Effector CD4-positive, alpha-beta T cell (primary cell): ENCODE measurements at places on chromosomes 2 and 18.
A peak's percentile ranks its signal among the peaks of the same experiment; 100 is the strongest.

GRCh38 chr18:13680612-13681011, 45.7 kb downstream of the FAM210A start:
- DNase-seq: no peak

DNA sequence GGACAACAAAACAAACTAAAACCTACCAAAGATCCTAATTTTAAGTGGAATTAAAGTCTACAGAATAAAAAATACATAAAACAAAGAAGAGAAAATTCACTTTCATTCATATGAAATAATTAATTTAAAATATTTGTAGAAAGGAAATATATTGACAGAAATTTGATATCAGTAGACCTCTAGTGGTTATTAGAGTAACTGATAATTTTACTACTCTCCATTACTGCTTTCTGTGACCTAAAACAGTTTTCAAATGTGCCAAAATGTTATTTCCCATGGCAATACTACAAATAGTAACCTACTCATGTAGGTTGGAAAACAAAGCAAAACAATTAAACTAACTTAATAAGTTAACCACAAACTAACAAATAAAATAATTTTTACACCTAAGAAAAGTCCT, 147.1 kb downstream of the NOL4 start:
- DNase-seq: no peak

DNA sequence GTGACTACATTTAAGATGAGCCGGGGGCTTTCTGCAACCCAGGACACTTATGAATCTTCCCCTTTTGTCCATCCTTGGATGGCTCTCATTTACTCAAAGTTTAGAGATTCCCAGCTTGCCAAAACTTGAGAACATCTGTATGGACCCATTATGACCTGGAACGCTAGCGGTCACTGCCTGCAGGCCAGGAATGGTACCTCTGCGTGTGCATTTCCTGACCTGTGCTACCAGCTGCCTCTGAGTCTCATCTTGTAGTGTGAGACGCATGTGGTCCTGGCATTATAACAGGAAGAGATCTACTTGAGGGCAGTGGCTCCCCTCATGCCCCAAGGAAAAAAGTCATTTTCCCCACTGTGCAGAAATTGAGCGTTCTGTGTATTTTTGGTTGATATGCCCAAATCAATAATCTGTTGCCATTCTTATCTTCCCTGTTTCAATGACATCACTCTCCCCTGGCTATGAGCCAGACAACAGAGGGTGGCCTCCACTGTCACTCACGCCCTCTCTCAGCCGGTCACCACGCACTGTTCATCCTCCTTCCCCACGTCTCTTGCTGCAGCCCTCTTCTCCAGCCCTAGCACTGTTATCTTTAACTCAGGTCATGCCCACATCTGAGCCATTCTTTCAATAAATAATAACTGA, 28.5 kb upstream of the NPAS2 start:
- DNase-seq: no peak

DNA sequence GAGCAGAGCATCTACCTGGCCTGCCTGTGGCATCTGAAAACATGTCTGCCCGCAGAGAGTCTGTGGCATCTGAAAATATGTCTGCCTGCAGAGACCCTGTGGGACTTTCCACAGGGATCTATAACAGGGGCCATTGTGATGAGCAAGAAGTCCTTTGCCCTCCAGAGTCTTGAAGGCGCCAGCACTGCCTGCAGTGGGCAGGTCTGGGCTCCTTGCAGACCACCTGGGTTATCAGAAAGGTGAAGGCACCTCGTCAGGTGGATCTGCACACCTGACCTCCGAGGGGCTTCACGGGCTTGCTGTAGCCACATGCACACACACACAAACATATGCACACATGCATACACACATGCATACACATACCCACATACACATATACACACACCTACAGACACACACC, 189.5 kb upstream of the HDAC4 start:
- DNase-seq: no peak

GRCh38 chr18:53991202-53991601, 233.3 kb downstream of the MBD2 start:
- DNase-seq: no peak

GRCh38 chr2:24412812-24413211, 52.5 kb upstream of the ITSN2 start:
- DNase-seq: no peak

DNA sequence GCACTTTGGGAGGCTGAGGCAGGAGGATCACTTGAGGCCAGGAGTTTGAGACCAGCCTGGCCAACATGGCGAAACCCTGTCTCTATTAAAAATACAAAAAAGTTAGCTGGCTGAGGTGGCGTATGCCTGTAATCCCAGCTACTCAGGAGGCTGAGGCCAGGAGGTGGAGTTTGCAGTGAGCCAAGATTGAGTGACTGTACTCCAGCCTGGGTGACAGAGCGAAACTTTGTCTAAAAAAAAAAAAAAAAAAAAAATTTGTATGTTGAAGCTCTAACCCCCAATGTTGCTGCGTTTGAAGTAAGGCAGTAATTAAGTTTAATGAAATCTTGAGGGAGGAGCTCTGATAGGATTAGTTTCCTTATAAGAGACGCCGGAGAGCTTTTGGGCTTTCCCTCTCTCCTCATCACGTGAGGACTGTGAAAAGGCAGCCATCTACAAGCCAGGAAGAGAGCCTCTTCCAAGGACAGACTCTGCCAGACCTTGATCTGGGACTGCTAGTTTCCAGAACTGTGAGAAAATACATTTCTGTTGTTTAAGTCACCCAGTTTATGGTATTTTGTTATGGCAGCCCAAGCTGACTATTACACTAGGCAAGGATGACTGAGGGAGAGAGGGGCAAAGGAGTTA, 11.5 kb upstream of the PNPT1 start:
- no peak for DNase-seq

DNA sequence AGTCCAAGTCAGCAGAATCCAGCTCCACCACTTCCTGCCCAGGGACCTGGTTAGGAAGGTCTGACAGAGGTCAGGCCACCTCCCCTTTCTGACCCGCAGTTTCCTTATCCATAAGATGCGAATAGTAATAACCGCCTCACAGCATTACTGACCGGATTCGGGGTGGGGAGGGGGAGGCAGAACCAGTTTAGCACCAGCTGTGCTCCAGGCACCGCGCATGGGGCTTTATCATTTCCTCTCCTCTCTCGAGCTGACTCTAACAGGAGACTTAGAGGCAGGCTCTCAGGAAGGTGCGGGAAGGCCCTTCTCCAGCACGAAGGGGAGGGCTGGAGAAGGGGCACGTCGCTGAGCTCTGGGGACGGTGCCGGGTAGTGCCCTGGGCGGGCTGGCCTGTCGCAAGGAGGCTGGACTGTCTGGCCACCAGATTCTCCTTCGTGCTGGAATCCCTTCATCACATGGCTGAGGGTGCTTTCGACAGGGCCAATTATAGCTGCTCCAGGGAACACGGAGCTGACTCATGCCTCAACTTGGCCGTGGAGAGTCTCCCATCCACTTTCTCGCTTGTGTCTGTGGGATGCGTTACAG, 5.7 kb downstream of the EHD3 start:
- DNase-seq: no peak

GRCh38 chr2:14569294-14569693, 63.2 kb upstream of the LRATD1 start:
- DNase-seq: no peak

DNA sequence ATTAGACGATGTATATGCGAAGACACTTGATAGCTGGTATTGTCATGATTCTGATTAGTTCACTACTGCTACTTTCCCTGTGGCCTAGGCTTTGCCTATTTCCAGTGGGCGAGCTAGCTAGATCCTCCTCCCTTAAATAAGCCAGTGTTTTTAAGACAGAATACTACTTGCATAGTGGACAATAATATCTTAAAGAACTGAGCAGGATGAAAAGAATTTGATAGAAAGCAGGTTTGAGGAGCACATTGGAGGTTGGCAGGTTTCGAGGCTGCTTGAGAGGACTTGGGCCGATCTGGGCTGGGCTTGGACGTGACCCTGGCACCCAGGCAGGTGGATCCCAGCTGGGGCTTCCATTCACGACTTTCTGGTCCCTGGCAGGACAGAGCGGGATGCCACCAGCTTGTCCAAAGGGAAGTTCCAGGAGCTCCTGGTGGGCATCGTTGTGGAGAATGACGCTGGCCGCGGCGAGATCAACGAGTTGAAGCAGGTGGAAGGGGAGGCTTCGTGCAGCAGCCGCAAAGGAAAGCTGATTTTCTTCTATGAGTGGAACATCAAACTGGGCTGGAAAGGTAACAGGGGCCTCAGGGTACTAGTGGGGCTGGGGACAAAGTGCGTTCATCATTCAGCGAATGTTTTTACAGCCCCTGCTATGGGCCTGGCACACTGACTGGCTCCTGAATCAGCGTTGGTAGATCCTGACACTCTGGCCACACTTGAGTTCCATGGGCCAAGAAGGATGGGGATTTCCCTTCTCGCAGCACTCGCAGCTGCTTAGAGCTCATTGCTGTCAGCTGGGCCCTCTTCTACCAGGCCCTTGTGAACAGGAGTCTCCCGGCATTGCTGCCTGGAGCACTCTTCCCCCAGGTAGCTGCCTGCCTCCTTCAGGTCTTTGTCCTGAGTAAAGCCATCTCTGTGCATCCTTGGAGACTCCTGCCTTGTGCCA, 16.9 kb downstream of the C2orf74 start:
- no peak for DNase-seq

GRCh38 chr2:27762951-27763906, 8.3 kb upstream of the MRPL33 start:
- DNase-seq: no peak

DNA sequence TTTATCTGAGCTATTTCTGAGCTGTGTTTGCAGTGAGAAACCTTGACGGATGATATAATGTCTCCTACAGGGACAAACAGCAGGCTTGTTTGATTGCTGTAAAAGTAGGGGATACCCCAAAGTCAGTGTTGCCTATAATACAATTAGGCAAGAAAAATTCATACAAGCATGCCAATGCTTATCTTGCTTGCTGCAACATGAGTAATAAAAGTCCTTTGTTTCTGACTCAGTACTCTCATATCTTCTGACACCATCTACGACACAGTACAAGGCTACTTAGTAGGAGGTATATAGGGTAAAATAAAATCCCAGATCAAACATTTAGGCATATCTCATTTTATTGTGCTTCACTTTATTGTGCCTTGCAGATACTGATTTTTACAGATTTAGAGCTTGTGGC, 33.0 kb downstream of the ERBB4 start:
- DNase-seq: no peak

DNA sequence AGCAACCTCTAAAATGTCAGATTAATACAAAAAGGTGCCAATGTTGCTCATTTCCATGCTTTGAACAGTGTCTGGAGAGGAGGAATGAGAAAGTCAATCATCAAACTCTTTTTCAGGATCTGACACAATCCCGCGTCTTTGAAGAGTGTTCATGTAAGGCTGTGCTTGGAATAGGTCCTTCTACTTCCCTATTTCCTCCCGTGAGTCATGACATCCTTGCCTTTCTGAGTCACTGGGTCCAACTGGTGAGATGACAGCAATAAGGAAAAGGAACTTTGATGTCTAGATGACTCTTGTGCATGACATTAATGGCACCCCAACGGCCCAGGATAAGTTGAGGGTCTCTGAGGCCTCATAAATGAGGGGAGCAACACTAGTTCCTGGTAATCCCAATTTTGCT, 109.0 kb upstream of the CELF4 start:
- DNase-seq: no peak

DNA sequence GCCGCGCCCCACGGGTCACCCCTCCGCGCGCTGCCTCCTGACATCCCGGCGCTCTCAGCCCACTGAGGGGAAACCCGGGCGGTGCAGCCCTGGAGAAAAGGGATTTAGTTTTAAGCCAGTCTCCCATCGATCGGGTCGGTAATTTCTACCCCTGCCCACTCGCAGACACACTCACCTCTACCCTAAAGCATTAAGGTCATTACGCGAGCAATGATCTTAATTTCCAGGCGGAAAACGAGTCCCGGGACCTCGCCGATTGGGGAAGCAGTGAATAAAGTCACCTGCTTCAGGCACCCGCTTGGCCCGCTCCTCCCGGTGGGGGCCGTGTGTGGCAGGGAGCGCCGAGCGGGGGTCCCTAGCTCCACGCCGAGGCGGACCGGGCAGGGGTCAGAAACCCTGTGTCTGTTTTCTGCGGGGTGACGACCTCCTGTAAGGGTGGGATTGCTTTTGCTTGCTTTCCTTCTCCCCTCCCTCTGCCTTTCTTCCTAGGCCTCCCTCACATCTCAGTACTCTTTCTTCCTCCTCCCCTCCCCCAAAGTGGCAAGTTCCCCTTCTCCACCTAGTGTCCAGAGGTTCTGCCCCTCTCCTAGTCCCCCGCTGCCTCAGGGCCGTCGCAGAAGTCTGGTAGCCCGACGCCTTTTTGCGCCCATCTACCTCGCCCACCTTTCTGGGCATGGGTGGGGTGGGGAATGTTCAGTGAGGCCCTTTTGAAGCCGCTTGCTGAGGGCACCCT, 142.6 kb downstream of the MEIS1 start:
- no peak for DNase-seq

GRCh38 chr2:1744446-1745170, at the start of gene PXDN:
Gene PXDN, minus strand, starts transcription at chr2:1744515. Its CDS starts 60 bp downstream, at chr2:1744455.
- DNase-seq: no peak

DNA sequence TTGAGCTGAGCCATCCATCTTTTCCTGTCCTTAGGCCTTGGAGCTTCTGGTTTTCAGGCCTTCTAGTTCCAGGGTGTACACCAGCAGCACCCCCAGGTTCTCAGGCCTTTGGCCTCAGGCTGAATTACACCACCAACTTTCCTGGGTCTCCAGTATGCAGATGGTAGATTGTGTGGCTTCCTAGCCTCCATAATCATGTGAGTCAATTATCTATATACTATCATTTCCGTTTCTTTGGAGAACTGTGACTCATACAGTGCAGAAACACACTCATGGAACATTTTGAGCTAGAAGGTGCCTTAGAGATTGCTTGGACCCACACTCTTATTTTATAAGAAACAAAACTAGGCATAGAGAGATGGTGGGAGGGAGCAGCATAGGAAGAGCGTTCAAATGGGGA, 167.4 kb downstream of the NCK2 start:
- DNase-seq: no peak

- no peak for DNase-seq
Measured at GRCh38 chr2:168210895-168211570, 36.4 kb downstream of the STK39 start.

GRCh38 chr18:12236934-12237832, 17.0 kb upstream of the CIDEA start:
- peak; percentile 35 for DNase-seq

GRCh38 chr2:184558713-184559464, 39.4 kb upstream of the ZNF804A start:
- DNase-seq: no peak

- DNase-seq: no peak
Measured at GRCh38 chr18:9283791-9284190, 50.8 kb upstream of the TWSG1 start.

GRCh38 chr2:10309286-10309685, 6.6 kb downstream of the HPCAL1 start:
- DNase-seq: no peak

GRCh38 chr2:238643400-238643907, 204.4 kb upstream of the TWIST2 start:
- no peak for DNase-seq

GRCh38 chr18:22211657-22212056, 42.3 kb downstream of the GATA6 start:
- no peak for DNase-seq
